ENCODE measurements at places on chromosomes 5 and 9.

- DNase-seq, result no peak
Measured at GRCh38 chr5:140342287-140342686, 4.1 kb downstream of the HBEGF start.

DNA sequence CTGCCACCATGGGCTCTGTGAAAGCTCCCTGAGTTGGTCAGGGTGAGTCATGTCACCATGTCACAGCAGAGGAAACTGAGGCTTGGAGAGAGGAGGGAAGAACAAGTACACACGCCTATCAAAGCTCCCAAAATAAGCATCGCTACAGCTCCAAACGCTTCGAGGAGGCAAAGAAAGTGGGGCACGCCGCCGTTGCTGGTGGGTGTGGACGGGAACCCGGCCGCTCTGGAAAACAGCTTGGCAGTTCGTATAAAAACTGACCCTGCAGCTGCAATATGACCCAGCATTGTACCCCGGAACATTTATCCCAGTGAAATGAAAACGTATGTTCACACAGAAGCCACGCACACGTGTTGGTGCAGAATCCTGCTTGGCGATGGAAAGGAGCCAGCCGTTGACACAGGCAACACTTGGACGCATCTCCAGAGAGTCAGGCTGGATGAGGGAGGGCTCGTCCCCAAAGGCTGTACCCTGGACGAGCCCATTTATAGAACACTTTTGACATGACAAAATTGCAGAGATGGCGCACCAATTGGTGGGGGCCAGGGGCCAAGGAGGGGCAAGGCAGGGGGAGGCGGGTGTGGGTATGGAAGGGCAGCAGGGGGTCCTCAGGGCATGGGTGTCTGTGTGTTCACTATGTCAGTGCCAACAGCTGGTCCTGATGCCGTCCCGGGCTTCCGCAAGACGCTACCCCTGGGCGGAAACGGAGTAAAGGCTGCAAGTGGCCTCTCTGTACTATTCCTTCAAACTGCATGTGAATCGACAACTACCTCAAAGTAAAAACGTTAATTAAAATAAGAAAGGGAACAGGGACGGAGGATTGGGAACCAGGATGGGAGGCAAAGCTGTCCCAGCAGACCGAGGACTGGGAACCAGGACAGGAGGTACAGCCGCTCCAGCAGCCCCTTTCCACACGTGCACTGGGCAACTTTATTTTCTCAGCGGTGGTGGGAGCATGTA is 173.0 kb downstream of the OLFM1 start:
- DNase-seq, result no peak

DNA sequence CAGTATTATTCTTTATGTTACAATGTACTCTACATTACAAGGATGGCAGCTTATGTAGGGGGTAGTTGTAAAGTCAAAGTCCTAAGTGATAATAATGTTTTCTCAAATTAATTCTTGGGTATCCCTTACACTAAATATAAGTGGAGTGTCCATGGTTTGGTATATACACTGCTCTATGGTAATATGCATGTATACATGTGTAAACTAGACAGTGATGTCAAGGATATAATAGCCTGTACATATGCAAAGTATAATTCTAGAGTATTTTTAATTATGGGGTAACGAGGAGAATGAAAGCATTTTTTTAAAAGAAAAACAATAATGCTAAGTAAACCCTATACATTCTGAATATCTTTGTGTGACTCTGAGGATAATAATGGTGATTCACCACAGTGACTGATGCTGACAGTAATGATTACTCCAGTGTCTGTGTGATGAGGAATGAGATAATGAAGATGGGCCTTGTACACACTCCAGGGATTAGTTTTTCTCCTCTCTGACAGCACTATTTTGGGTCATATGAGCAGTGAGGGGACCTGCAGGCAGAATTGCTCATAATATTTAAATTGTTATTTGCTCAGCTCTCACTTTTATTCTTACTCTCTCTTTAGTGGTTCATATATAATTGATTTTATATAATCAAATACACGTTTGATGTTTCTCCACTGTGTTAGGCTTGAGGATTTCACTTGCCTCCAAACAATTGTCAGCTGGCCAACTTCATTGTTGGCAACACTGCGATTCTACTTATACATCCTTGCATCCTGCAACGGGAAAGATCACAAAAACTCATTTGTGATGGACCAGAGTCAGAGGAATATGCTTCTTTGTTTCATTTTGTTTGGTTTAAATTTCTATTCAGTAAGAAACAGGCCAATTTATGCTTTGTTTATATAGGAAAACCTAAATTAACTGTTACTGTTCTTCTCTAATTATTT is 88.2 kb downstream of the NREP start:
- no peak for DNase-seq

GRCh38 chr9:6150483-6150882 is 65.1 kb upstream of the IL33 start:
- DNase-seq, result no peak

- no peak for DNase-seq
Measured at GRCh38 chr5:147686421-147686820, 96.1 kb downstream of the JAKMIP2 start.

- no peak for DNase-seq
Measured at GRCh38 chr5:104628911-104629310, 1066.3 kb upstream of the NUDT12 start.

GRCh38 chr5:93721071-93721470 is 20.3 kb downstream of the POU5F2 start:
- no peak for DNase-seq

DNA sequence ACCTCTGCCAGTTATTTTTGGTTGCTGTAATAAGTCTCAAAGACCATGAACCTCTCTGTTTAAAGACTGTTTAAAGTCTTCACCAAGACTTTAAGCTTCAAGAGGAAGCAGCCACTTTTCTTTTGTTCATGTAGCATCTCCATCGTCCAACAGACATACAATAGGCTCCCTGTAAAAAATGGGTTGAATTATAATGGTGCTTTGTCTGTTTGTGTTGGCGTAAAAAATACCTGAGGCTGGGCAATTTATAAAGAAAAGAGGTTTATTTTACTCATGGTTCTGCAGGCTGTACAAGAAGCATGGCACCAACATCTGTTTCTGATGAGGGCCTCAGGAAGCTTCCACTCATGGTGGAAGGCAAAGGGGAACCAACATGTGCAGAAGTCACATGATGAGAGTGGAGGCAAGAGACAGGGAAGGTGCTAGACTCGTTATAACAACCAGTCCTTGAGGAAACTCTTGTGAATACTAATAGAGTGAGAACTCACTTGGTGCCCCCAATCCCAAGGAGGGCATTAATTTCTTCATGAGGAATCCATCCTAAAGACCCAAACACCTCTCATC is 126.3 kb upstream of the RPS23 start:
- no peak for DNase-seq

Data from brain pericyte (primary cell).